ENCODE measurements at places on chromosomes 7 and 10.

GRCh38 chr10:132725202-132725601 lies 60.7 kb downstream of the NKX6-2 start:
- DNase-seq: no peak

DNA sequence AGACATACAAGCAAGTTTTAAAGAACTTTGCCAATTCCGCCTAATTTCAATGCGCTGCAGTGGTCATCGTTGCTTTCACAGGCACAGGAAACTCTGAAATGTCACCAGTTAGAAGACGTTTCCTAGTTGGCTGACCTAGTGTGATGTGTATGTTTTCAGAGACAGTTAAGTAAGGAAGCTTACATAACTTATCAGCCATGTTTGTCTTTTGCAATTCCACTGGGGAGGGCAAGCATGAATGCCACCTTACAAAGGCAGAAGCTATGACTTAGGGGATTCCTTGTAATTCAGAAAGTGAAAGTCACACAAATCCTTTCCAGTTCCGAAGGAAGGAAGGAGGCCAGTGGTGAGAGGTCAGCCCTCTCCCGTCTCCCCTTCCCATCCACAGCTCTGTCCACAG lies 15.0 kb upstream of the NPS start:
- DNase-seq: no peak

- no peak for DNase-seq
Measured at GRCh38 chr7:20748853-20749252, 37.8 kb downstream of the SP8 start.

- DNase-seq: no peak
Measured at GRCh38 chr10:47253030-47253637, 46.9 kb upstream of the GDF10 start.

DNA sequence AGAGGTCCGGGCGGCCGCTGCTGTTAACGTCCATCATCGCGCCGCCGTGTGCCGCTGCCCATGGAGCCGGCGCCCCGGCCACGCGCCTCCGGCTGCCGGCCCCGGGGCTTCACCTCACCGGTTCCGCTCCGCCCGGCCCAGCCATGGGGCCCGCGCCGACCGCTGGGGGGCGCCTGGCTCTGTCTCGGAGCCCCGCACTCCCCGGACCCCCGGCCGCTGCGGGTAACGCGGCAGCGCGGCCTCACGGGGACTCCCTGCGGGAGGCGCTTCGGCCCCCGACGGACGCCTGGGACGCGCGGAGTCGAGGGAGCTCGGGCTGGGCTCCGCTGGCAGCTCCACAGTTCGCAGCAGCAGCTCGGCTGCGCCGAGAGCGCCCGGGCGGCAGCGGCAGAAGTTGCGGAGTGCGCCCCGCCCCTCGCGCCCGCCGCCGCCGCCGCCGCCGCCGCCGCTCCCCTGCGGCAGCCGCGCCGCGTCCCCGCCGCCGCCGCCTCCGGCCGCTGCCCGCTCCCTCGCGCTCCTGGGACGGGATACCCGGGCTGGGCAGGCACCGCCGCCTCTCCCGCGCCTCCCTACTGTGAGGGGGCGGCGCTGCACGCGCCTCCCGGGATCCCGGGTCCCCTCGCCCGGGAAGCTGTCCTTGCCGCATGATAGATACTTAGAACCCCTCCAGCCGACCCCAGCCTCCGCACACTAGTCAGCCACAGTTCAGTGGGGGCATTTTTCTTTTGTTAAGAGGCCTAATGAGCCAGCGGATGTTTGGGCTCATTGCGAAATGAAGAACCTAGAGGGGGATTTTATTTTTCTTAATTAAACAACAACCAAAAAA lies at the start of gene HTR7:
Gene HTR7 (minus strand): TSS at position 405 of the 826 bp plus-strand sequence. CDS start 368 bp downstream, at position 37.
- peak; percentile 31 for DNase-seq

GRCh38 chr7:32283546-32283945 lies 206.6 kb downstream of the LSM5 start:
- DNase-seq: no peak

- no peak for DNase-seq
Measured at GRCh38 chr7:152924826-152925411, 165.4 kb downstream of the ACTR3B start.

- no peak for DNase-seq
Measured at GRCh38 chr7:33716581-33717477, 188.5 kb upstream of the BMPER start.

DNA sequence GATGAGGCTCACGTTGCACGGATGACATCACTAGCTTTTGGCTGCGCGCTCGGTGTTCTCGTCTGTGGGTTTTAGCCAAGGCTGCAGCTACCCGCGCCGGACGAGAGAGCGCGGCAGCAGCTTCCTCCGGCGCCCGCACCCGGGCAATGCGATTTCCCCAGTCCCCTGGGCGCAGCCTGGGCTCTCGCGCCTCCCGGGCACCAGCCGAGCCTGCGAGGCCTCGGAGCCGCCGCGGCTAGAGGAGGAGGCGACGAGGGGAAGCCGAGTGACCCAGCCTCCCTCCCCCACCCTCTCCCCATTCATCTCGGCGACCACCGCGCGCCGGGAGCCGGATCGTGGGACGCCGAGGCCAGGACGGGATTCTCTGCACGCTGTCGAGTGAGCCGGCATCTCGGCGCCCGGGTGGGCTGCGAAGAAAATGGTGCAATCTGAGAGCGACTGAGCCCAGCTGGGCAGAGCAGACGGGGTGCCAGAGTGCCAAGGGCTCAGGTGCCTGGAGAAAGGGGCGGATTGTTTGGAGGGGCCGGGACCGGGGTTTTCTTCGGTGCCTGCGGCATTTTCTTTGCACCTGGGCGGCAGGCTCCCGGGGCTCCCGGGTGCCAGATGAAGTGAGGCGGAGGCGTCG lies 1.2 kb upstream of the TMEM178B start:
- DNase-seq: no peak

Measured in stimulated activated CD8-positive, alpha-beta memory T cell treated with anti-CD3 and anti-CD28 coated beads, Interleukin-2, amount 100 ng/mL, for 1 hour (primary cell).